Foreskin fibroblast (primary cell): ENCODE measurements at places on chromosomes 4 and X.

GRCh38 chr4:16418814-16419213 lies 192.5 kb upstream of the TAPT1 start:
- DNase-seq: no peak

- no peak for DNase-seq
These were observed 111.0 kb downstream of the RASGEF1B start for GRCh38 chr4:81360737-81361136.

DNA sequence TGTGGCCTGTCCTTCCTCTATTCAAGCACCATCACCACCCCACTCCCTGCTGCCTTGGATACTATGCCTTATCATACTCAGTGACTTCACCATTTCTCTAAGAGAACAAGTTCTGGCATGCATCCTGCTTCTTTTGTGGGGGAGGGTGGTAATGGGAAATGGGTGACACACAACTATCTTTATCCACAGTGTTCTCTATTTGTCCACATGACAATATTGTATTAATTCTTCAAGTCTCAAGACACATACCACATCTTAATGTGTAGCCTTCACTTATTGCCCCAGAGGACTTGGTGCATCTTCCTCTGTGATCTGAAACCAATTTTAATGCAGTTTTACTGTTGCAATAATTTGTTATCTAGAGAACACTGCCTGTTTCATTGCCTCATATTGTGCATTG lies 29.3 kb upstream of the UGT2B7 start:
- peak; percentile 26 for DNase-seq

GRCh38 chr4:110610620-110610939 lies 12.3 kb downstream of the PITX2 start:
- no peak for DNase-seq

DNA sequence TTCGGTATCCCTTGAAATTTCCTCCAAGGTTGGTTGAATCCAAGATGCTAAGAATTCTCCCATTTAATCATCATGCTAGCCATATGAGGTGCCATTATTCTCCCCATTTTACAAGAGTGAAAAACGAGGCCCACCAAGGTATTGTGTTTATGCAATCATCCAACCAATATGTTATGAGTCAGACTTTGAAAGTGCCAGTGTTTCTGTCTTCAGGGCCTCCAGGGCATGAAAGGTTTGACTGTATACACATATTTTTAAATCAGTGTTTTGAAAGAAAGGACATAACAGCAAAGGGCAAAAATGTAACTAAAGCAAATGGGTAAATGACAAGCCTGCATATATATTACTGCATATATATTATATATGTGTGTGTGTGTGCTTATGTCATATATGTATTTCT lies 541.2 kb upstream of the SMIM31 start:
- DNase-seq: no peak
